ENCODE measurements at places on chromosomes 1 and 21. TPM values are rescaled to one million over a fixed set of nuclear protein-coding genes. Genes with fewer than 3 reads are reported as not detected.

Gene NPHS2
- 0.31 TPM for total RNA-seq

Gene MAP7D1
- 94.5 TPM for total RNA-seq

Gene SH3GLB1
- 47.5 TPM for total RNA-seq

Gene RAP1GAP
- 20.3 TPM for total RNA-seq

DNA sequence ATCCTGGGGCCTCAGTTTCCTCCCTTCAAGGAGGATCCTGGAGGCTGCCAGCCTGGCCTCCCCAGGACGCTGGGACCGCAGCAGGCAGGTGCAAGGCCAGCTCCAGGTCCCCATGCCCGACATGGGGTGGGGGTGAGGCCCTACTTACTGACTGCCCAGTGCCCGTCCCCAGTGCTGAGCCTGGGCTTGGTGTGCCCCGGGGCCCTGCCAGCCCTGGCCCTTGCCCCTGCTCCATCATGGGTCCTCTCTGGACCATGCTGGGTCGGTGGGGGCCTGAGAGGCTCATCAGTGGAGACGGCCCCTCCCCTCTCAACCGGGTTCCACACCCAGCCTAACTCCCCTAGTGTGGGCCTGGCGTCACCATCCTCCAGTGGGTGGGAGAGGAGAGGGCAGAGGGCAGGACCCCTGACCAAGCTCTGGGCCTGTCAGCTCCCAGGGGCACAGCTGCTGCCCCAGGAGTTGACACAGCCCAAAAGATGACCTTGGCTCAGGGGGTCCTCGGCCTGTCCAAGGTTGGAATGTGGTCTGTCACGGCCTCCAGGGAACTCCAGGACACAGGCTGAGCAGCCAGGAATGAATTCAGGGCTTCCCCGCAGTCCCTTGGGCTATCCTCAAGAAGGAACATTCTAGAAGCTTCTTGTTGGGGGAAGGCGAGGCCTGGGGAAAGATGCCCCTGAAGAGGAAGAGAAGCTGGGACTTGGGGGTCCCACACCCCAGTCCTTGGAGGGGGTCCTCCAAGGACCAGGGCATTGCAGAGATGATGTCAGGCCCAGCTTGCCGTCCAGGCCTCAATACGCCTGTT lies 17.6 kb upstream of the ARF1 start:
- no peak for DNase-seq
- no peak overlapping the region for H3K27ac ChIP-seq
- H3K27me3 ChIP-seq, result peaks cover 37% of the 10 kb centered on the region
- no peaks in the 10 kb centered on the region for H3K4me1 ChIP-seq
- H3K4me3 ChIP-seq, result no peak overlapping the region

Measured in type B pancreatic cell (in vitro differentiated cells).